ENCODE measurements at places on chromosomes 2 and 18. TPM values are rescaled to one million over a fixed set of nuclear protein-coding genes. Genes with fewer than 3 reads are reported as not detected.

Gene IL36B
- polyA plus RNA-seq = not detected

DNA sequence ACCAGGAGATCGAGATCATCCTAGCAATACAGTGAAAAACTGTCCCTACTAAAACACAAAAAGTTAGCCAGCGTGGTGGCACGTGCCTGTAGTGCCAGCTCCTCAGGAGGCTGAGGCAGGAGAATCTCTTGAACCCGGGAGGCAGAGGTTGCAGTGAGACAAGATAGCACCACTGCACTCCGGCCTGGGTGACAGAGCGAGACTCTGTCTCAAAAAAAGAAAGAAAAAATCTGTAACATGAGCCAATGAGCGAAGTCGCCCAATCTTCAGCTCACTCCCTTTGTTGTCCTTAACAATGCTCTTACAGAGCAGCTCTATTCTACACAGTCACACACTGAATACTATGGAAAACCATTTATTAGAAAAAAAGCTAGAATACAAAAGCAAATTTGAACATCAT, 22.0 kb downstream of the FAM98A start:
- no peak for DNase-seq

Gene DAW1
- polyA plus RNA-seq = 0.52 TPM

- DNase-seq = peak; percentile 74
These were observed 152.7 kb upstream of the SOX11 start for GRCh38 chr2:5539282-5540165.

DNA sequence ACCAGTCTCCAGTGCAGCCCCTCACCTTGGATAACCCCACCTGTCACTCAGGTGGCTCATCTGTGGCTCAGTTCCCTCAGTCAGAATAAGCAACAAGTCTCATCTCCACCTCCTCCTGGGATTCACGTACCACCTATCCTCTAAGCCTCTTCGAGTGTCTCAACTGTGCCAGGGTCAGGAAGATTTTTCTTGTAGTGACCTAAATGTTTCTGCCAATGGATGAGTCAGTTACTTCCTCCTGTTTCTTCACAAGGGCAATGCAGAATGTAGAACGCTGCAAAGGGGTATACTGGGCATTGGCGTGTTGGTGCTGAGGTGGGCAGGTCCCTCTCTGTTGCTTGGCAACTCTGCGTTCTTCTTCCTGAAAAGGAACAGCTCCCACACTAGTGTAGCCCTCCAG, 213.3 kb upstream of the CXCR4 start:
- DNase-seq = no peak

DNA sequence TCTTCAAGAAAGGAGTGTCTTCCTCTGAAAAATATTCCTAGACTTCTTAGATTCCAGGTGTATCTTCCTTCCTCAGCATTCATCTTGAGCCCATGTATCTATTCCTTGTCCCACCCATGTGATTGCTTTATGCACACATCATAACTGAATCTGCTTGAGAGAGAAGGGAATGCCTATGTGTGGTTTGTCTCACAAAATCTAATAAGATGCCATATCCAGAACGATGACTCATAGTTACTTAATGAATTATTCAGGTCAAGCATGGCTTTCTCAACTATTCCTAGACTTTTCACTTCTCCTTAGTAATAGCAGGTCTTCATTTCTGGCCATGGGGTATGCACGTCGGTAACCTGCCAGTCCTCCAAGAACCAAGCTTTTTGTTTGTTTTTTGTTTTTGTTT, 121.8 kb downstream of the SETBP1 start:
- no peak for DNase-seq

Gene KIAA2012
- 0.12 TPM for polyA plus RNA-seq

- DNase-seq = no peak
These were observed 32.9 kb downstream of the SERPINB7 start for GRCh38 chr18:63808125-63808524.

Gene GYPC
- 55.8 TPM for polyA plus RNA-seq

Gene PROM2
- 39.1 TPM for polyA plus RNA-seq

Gene RAB31
- 29.4 TPM for polyA plus RNA-seq

GRCh38 chr2:168432100-168432499, 24.0 kb upstream of the CERS6 start:
- no peak for DNase-seq

Gene UGT1A4
- polyA plus RNA-seq = not detected

Gene UGT1A3
- polyA plus RNA-seq = not detected

Gene SPATA3
- polyA plus RNA-seq = not detected

DNA sequence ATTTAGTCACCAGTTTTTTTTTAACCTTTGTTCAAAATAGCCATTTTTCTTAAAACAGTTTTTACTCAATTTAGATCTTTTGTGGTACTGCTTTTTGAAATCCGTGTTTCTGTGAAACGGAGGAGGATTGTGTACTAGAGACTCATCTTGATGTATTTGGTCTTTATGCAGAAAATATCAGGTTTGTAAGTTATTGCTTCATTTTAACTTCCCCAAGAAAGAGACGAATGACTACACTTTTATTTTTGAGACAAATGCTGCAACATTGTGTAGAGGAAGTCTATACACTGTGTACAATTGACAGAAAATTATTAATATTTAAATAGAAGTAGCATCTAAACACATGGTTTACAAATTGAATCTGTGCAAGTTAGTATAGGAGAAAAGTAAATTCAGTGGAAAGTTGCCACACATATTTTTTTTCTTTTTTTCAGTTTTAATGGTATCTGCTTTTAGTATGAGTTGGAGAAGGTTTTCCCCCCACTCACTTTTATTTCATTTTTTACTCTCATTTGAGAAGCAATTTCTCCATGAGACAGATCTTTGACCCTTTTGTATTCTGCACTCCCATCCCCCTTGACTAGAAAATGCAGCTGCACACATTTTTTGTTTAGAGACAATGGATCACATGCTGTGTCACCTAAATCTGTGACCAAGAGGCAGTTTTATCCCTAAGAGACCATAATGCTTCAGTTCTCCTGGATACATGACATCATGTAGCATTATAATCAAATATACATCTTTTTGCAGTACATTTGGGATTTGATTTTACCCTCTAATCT, 200.8 kb upstream of the STON1 start:
- DNase-seq = no peak

DNA sequence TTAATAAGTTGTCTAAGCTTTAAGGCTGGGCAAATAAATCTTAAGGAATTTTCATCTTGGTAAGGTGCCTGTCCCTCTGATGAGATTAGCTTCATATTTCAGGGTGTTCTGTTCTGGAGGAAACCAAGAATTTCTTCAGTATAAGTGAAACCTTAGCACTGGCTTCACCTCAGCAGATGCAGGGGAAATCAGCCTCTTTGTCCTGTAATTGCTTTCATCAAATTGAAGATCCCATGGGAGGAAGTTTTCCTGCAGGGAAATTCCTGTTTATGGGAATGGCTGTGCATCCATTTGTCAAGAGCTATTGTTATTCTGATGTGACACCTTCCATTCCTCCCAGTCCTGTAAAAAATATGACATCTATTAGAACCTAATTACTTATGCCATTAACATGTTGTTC, 174.5 kb downstream of the PTPRM start:
- DNase-seq = no peak

Gene AQP12B
- polyA plus RNA-seq = 0.35 TPM

DNA sequence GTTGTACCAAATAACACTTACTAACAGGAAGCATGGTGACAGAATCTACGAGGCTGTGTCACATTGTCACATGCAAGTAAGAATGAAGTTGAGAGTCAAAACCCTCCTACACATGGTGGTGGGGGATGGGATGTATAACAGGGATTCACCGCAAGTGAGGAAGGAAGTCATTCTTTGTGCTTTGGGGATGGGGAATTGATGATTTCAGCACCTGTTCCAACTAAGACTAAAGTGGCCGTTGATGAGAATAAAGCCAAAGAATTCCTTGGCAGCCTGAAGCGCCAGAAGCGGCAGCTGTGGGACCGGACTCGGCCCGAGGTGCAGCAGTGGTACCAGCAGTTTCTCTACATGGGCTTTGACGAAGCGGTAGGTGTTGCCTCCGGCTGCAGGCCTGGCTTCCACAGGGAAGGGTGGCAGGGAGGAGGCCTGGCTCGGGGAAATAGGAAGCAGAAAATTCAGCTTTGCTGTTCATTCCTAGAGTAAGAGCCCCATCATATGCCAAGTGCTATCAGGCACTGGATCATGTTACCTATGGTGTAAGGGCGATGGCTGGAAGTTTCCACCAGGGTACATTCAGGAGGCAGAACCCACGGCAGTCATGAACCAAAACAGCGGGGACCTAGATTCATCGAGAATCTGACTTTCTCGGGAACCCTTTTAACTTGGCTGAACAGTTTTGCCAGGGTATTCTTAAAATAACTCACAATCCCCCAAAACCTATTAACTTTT, 120.3 kb downstream of the UXS1 start:
- DNase-seq = no peak

- no peak for DNase-seq
These were observed 151.4 kb downstream of the TNS1 start for GRCh38 chr2:217851191-217852020.

Gene CFC1
- not detected for polyA plus RNA-seq

DNA sequence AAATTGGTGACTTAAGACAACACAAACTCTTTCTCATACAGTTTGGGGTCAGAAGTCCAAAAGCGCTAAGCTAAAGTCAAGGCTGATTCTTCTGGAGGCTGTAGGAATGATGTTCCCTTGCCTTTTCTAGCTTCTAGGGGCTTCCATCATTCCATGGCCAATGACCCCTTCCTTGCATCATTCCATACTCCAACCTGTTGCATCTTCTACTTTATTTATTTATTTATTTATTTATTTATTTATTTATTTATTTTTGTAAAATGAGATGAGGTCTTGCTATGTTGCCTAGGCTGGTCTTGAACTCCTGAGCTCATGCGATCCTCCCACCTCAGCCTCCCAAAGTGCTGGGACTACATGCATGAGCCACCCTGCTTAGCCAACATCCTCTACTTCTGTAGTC, 44.7 kb upstream of the C1D start:
- DNase-seq = no peak

Gene ERICH2
- 2.4 TPM for polyA plus RNA-seq

DNA sequence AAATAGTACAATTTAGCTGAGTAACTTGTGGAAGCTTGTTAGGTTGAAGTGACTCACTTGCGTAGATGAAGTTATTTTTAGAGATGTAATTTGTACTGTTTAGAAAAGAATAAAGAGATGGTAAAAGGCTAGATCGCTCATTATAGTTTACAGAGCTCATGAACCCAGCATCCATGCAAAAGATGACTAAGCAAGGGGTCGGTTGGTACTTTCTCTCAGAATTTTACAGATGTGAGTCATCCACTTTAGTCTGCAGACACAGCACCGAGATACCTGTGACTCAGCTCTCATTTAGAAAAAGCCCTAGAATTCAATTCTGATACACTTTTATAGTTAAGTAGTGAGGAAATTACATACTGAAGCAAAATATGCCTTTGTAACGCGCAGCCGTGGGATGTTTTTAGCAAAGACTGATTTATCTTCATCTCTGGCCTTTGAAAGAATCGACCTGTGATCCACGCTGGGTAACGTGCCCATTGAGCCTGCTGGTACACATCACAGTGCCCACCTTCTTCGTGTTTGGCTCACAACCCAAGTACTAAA, 116.5 kb upstream of the FOSL2 start:
- no peak for DNase-seq

GRCh38 chr18:56121669-56122068, 516.7 kb downstream of the TXNL1 start:
- no peak for DNase-seq

DNA sequence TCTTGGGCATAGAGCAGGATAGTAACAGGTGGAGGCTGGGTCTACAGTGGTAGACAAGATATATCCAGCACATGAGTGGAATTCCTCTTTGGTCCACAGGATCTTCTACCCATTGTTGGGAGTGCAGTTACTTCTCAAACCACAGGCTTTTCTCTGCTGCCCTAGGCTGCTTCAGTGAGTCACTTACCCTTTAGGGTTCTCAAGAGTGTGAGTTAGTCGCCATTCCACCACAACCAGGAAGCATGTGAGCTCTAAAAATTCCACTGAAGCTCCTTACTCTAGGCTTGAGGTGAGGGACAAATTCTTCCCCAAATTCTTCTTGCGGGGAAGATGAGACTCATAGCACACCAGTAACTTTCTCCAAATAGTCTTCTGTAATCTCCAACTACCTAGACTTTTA, 189.4 kb downstream of the PLCL1 start:
- DNase-seq = no peak

DNA sequence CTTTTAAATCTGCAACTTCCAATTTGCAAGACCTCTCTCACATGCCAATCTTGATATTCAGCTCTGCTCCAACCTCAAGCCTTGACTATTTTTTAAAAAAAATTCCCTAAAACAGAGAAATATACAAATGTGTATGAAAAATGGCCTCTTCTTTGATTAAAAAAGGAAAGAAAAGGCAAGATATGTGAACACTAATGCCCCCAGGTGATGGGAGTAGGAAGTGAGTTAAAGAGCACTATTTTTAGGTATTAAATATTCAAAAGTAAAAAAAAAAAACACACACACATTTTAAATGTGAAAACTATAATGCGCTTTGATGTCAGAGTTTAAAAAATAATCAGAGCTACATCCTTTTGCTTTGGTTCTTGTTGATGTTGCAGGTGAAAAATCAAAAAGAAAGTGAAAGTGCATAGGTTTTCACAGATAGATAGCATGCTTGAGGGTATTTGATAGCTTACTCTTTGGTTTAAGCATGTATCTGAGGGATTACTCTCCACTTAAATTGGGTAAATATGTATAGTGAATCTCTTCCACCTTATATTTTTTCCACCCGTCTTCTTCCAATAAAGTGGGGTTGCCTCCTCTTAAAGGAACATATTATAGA, 406.0 kb upstream of the POU3F3 start:
- no peak for DNase-seq

Gene EVA1A
- polyA plus RNA-seq = 12.9 TPM

Gene TBR1
- polyA plus RNA-seq = 0.03 TPM

GRCh38 chr2:100146657-100146960, 4.2 kb upstream of the AFF3 start:
- no peak for DNase-seq

GRCh38 chr2:233519787-233520611, 46.6 kb downstream of the USP40 start:
- no peak for DNase-seq

Gene UGT1A9
- 4.9 TPM for polyA plus RNA-seq

DNA sequence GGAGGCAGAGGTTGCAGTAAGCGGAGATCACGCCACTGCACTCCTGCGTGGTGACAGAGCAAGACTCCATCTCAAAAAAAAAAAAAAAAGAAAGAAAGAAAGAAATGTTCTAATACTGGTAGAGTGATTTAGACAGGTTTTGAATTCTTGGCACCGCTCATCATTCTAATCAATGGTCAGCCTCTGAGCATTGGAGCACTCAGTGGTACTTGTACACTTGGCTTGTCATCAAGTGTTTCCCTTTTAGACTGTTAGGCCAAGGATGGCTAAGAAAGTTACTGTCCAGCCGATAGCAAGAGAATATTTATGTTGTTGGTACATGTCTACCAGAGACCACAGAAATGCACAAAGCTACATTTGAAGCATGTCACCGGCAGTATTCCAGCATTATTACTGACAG, 444.1 kb upstream of the RAB12 start:
- DNase-seq = no peak

Gene TUBB8B
- 0.96 TPM for polyA plus RNA-seq

- no peak for DNase-seq
These were observed 27.9 kb downstream of the AOX1 start for GRCh38 chr2:200613692-200614091.
